ENCODE measurements at places on chromosomes 1 and 21. TPM values are rescaled to one million over a fixed set of nuclear protein-coding genes. Genes with fewer than 3 reads are reported as not detected.

TCHHL1 gene
- not detected for total RNA-seq

HFM1 gene
- not detected for total RNA-seq

NEK7 gene
- total RNA-seq, result 105 TPM

TMEM200B gene
- total RNA-seq, result 0.44 TPM

SV2A gene
- 17.9 TPM for total RNA-seq

LCE1E gene
- total RNA-seq, result not detected

ASAP3 gene
- total RNA-seq, result not detected
